Myocyte (in vitro differentiated cells): ENCODE measurements at places on chromosomes 7 and 10. TPM values are rescaled to one million over a fixed set of nuclear protein-coding genes. Genes with fewer than 3 reads are reported as not detected.

The EIF3A gene
- total RNA-seq: 147 and 169 TPM in 2 replicates

GRCh38 chr7:67593794-67594193 lies 597.2 kb downstream of the TYW1 start:
- no peak for DNase-seq

The LRIT1 gene
- 0.11 TPM in 1 of 2 replicates, not detected in the other for total RNA-seq

The PCLO gene
- 1.4 and 2.2 TPM in 2 replicates for total RNA-seq

DNA sequence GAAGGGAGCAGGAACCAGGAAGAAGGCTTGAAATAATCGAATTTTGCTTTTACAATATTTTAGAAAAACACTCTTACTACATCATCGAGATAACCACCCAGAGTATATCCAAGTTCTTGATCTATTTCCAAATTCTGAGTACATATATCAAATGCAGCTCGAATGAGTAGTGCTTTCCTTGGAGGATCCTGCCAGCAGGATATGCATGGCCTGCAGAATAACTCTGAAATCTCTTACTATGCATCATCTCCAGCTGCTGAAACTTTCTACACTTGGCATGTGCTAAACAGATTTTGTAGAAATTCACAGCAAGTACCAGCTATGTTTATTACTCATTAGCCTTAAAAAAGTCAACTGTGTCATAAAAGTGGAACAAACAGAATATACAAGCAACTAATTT lies 44.0 kb upstream of the ANK3 start:
- no peak for DNase-seq

DNA sequence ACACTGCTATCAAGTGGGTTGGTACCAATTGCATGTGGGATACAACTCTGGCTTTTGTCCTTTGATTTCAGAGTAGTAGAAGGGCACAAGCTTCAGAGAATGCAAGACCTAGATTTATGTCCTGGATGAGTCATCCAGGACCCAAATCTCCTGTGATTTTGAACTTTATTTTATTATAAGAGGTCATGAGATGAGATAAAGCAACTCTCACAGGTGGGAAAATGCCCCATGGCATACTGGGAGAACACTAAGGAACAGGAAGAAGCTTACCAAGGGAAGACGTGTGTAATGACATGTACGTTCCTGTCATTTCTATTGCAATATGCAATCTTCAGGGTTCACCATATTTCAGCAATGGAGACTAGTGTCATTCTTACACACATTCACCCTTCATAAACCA lies 966 bp downstream of the MALRD1 start:
- DNase-seq: no peak

The LBX1 gene
- 11.7 and 14.1 TPM in 2 replicates for total RNA-seq

DNA sequence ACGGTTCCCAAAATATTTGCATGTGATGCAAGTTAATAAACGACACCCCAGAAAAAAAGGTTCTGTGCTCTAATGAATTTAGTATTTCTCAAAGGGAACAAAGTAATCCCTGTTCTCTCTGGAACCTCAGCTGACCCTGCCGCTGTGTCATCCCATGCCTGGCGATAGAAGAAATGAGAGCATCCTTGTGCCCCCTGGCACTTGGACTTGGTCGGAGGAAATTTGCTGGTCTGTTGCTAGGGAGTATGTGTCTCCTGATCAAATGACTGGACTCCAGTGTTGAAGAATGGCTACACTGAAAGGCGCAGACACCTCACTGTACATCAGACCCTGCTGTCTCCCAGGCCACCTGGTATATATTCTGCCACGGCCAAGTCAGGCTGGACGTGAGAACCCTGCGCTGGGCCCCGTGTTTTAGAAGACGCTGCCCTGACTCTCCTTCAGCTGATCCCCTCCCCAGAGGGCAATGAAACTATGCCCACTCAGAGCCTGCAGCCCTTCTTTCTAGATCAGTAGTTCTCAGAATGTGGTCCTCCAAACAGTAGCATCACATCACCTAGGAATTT lies 67.2 kb downstream of the THNSL1 start:
- no peak for DNase-seq

The MSMB gene
- total RNA-seq: not detected in 2 replicates

The TIMM23 gene
- 103 and 124 TPM in 2 replicates for total RNA-seq

DNA sequence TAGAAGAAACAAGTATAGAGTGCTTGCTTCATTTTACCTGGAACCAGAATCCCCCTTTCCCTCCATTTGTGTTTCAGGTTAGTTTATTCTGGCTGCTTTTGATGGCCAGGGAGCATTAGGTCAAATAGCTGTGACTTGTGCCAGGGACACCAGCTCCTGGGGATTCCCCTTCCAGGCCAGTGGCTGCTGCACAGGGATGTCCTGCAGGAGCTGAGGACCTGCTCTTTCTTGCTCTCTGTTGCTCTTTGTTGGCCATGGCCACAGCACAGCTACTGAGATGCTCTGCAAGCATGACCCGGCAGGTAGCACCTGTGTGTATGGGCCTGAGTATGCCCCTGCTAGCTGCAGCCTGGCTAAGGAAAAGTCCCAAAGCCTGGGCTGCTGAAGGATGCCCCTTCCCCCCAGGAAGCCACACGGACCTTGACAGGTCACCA lies 208.9 kb downstream of the EBF3 start:
- DNase-seq: no peak

The PRSS1 gene
- total RNA-seq: not detected in 2 replicates

- no peak for DNase-seq
Measured at GRCh38 chr7:132417103-132417906, 159.0 kb downstream of the PLXNA4 start.

DNA sequence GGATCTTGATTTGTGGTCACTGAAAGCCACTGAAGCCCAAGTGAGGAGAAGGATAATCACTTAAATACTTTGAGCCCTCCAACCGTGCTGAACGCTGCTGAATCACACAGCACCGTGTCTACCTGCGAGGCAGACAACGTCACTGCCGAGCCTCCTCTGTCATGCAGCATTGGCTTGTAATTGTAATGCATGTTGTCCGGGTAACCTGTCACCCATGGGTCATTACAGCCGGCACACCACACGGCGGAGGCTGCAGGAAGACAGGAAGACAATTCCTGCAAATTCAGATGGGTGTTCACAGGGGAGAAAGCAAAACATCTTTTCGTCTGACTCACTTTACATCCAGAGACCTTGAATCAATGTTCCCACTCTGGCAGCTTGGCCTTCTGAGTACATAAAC lies 546.1 kb upstream of the FOXK1 start:
- no peak for DNase-seq

DNA sequence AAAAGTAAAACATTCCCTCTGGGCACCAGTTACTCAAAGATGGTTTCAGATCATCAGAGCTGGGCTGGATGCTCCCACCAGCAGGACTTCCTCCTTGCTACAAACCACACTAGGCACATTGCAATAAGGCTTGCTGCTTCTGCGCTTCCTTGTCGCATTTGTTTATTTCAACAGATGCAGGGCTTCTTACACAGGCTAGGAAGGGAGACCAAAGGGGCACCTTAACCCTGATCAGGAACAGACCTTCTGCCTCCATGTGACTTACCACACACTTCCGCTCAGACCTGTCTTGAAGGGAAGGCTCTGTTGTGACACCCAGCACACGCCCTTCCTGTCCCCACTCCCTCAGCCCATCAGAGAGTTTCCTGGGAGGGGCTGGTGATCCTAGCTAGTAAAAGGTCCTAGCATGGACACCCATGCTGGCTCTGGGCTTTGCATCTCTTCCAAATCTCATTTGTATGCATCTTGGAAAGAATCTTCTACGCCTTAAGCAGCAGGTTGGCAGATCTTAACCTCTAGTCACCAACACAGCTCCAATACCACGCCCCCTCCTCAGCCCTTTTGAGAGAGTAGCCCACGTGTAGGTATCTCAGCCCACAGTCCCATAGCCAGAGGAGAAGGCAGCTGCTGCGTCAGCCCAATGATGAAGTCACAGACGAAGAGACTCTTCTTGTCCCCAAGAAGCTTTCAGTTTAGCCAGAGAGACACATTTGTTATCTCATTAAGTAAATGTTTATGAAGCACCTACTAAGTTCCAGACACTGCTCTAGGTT lies 47.1 kb upstream of the SVIL start:
- no peak for DNase-seq
